ENCODE measurements at places on chromosomes 6 and 20.

GRCh38 chr20:7025635-7026034, 258.1 kb downstream of the BMP2 start:
- DNase-seq, result no peak

DNA sequence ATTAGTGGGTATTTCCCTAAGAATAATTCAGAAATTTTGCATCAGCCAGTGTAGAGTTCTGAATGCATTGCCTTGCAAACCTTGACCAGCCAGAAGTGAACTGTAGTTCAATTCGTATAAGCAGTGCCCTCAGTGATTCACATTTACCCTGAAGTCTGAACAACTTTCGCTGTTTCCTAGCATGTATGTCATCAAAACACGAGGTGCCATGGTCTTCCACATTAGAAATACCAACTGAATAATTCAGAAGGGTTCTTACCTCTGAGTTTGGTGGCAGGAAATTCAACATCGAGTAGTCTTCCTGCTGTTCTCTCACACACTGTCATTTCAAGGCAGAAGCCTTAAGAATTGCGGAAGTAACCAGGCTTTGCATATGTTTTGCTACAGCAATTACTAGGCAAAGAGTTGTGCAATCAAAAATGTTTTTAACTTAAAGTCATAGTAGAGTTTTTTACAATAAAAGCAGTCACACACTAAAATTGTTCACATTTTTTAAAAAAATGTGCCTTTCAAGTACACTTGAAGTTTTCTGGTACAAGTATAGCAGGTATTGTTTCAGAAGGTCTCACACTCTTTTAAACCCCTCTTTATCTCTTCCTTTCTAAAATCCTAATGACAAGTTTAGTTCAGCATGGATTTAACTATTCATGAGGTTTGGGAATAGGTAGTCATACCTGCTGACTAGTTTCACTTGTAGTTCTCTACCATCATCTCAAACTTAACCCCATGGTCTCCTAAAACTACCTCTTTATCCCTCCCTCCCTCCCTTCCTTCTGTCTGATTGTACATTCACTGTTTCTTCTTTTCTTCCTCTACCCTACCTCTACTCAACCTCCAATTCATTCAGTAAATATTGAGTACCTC, 118.3 kb downstream of the STXBP5 start:
- DNase-seq, result no peak

- DNase-seq, result no peak
These were observed 50.1 kb downstream of the NUP153 start for GRCh38 chr6:17656644-17657043.

GRCh38 chr6:161226009-161226964, 47.6 kb downstream of the AGPAT4 start:
- DNase-seq, result no peak

DNA sequence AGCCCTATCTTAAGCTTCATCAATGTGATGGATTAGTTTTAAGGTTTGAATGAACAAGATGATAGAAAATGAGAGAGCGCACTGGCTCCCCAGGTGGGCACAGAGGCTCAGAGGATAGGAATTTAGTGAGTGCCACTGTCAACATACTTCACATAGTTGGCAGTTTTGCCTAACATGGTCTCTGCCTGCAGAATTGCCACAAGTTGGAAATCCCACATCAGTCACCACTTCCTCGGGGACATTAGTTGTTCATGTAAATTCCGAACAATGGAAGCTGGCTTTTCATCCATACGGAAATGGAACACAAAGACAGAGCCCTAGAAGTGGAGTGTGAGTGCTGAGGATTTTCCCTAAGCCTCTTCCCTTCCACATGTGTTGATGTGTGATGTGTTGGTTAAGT, 123.9 kb upstream of the PHACTR1 start:
- no peak for DNase-seq

DNA sequence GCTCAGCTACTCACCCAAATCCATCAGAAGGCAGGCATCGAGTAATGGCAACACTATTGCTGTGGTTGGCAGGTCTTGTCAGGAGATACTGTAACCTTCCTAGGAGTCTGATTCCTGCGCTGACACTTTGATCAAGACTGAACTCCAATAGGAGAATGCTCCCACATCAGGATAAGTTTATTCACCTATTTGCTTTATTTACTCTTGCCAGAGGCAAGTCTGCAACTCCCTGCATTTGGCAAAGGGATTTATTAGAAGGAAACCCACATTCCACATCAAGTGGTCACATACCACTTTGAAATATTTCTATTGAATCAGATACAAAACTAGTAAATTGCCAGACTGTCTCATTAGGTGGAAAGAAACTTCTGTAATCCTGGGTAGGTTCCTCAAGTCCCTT, 43.5 kb downstream of the ZFAND3 start:
- DNase-seq, result no peak

DNA sequence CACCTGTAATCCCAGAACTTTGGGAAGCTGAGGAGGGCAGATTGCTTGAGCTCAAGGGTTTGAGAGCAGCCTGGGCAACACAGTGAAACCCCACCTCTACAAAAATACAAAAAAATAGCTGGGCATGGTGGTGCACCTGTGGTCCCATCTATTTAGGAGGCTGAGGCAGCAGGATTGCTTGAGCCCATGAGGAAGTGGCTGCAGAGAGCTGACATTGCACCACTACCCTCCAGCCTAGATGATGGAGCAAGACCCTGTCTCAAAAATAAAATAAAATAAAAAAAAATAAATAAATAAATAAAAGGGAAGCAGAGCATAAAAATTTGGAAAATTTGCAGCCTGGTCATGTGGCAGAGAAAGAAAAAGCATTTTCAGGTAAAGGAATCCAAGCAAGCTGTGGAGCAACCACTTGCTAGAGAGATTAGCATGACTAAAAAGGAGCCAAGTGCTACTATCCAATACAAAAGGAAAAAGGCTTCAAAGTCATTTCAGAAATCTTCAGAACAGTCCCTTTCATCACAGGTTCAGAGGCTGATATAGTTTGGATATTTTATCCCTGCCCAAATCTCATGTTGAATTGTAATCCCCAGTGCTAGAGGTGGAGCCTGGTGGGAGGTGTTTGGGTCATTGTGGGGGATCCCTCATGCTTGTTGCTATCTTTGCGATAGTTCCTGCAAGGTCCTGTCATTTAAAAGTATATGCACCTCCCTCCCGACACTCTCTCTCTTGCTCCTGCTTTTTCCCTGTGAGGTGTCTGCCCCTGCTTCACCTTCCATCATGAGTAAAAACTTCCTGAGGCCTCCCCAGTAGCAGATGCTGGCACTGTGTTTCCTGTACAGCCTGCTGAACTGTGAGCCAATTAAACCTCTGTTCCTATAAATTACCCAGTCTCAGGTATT, 11.2 kb upstream of the TTK start:
- DNase-seq, result no peak

GRCh38 chr20:48983423-48984400, 62.2 kb downstream of the ARFGEF2 start:
- DNase-seq, result no peak

GRCh38 chr20:17992847-17993513, 24.2 kb downstream of the MGME1 start:
- no peak for DNase-seq

DNA sequence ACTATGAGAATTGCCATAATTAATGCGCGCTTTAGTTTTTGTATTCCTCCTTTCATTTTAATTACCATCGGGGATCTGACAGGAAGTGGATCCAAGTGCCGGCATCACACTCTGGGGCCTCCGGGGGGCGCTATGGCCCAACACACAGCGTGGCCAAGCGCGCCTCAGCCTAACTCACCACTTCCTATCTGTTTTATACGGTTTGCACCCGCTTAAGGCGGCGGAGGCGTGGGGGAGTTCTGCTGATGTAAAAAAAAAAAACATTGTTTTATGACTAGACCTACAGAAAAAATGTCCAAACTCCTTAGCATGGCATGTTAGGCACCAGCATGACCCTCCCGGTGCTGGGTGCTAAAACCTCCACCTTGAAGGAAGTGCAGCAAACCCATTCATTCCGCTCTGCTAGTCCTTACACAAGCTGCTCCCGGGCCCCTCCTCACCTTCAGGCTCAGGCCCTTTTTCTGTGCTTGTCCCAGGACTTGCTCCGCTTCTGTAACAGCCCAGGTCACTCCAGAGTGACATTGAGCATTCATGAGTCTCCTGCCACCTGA, 4.5 kb upstream of the EBF4 start:
- no peak for DNase-seq

- no peak for DNase-seq
These were observed 97.3 kb downstream of the CDKAL1 start for GRCh38 chr6:20631549-20631924.

DNA sequence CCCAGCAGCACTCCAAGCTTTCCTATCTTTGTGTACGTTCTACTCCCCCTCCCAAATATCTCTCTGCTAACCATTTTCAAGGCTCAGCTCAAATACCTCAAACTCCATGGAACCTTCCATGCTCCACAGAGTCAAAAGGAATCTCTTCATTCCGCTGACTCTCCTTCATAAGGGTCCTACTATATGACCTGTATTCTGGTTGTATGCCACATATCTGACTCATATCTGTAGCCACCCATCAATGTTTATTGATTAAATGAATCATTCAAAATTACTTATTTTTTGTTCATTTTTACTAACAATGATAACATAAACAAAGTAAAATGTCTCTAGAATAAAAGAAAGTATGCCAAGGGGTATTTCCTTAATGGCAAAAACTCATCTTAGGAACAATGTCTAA, 123.2 kb downstream of the ARHGAP18 start:
- no peak for DNase-seq

DNA sequence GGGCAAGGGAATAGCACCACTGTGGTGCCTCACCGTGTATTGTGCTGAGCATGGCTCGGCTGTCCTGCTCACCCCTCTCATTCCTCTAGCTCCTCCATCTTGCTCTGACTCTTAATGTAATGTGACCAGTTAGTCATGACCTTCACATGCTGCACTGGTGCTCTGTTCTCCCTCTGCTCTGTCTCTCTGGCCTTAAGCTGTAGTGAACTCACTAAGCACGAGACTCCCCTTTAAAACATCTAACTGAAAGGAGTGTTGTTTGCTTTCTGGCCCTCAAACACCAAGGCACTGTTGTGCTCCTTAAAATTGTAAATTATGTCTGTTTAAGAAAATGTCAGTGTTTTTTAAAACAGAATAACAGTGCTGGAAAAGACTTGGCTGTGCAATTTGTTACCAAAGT, 140.4 kb downstream of the HDGFL1 start:
- no peak for DNase-seq

DNA sequence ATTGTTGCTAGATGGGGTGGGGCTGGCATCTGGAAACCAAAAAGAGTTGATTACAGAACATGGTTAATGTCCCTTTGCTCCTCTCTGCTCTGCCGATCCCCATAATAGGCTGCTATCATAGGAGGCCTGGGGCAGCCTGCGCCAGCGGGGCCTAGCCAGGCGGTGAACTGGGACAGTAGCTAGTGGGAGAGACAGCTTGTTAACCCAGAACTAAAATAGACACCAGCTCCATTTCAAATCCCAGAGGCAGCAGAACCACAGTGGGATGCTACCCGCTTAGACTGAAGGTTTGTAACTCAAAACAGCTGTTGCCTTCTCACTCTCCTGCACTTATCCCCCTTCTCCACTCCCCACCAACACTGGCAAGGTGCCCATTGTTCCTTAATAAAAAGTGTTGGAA, 98.5 kb downstream of the SSR1 start:
- no peak for DNase-seq

GRCh38 chr6:166581091-166581511, 5.4 kb downstream of the RAMACL start:
- DNase-seq, result no peak

GRCh38 chr6:25956226-25956625, 6.4 kb upstream of the TRIM38 start:
- no peak for DNase-seq

DNA sequence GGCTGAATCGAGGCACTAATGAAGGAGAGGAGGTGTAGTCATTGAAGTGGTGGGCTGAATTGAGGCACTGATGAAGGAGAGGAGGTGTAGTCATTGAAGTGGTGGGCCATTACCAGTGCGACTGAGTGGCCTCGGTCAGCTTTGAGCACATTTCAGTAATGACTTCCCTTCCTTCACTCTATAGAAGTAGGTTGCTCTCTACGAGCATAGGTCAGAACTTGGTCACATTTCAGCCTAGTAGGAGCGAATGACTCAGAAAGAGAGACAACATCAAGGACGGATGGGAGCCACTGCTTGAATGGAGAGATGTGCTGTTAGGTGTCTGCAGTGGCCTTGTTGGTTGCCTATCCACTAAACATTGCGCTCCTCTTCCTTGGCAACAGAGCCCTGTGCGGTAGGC, 39.5 kb downstream of the ZDHHC14 start:
- DNase-seq, result no peak

DNA sequence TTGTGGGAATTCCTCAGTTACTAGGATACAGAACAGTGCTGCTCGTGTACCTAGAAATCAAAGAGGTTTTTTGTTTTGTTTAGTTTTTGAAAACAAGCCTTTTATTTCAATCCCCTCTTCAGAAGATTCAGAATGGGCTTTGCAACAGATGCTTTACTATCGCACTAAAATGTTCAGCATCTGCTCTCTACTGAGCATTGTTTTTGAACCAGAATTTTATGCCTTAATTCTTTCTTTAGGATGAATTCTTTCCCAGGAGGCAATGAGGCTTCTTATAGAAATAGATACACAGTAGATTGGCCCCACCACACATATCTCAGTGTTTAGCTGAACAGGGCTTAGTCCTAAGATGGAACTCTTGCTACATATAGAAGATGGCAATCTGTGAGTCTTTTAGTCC, 95.9 kb upstream of the SPACA1 start:
- DNase-seq, result no peak

- DNase-seq, result no peak
These were observed 328.5 kb upstream of the QKI start for GRCh38 chr6:163085861-163086623.

- no peak for DNase-seq
These were observed 87.0 kb downstream of the OR2B2 start for GRCh38 chr6:27825025-27825793.

- DNase-seq, result no peak
These were observed 723 bp upstream of the SNPH start for GRCh38 chr20:1265226-1265915.

- DNase-seq, result no peak
These were observed 92.0 kb downstream of the THBS2 start for GRCh38 chr6:169161572-169162167.

DNA sequence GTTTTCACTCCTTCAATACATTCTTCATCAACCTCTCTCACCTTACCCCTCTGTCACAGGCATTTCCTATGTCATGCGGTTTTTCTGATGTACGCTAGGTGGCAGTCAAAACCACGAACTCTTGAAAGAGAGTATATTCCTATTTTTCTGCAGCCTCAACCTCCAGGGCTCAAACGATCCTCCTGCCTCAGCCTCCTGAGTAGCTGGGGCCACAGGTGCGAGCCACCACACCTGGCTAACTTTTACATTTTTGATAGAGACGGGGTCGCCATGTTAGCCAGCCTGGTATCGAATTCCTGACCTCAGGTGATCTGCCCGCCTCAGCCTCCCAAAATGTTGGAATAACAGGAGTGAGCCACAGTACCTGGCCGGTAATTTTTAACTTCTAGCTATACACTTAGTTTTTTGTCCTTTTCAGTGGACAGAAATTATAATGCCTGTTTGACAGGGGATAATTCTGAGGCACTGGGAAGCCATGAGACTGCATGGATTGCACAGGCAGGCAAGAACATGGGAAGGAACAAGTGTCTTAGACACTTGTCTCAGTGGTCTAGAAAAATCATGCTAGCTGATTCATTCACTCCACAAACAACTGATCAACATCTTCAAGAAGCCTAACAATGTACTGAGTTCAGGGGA, 22.5 kb upstream of the HFE start:
- no peak for DNase-seq
